ENCODE measurements at places on chromosomes 16 and 17.

DNA sequence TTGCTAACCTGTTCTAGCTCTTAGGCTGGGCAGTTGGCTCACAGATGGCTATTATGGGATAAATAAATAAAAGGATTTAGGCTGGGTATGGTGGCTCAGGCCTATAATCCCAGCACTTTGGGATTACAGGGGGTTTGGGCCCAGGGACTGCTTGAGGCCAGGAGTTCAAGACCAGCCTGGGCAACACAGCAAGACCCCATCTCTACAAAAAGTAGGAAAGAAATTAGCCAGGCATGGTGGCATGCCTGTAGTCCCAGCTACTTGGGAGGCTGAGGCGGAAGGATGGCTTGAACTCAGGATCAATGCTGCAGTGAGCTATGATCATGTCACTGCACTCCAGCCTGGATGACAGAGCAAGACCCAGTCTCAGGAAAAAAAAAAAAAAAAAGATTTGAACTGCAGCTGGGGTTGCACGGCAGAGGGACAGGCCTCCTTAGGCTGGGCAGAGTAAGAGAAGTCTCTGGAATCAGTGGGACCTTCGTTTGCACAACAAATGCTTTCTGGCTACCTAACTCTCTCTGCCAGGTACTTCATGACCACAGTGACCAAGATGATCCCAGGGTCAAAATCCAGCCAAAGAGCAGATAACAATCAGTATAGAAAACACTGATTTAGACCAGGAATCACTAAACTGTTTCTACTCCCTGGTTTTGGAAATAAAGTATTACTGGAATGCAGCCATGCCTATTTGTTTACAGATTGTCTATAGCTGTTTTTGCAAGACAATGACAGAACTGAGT is 6.8 kb downstream of the RUSF1 start:
- DNase-seq: no peak

- DNase-seq: peak; percentile 27
Observed at GRCh38 chr17:30299000-30299399, 7.3 kb upstream of the BLMH start.

- DNase-seq: no peak
Observed at GRCh38 chr16:78744796-78745107, 645.3 kb downstream of the WWOX start.

DNA sequence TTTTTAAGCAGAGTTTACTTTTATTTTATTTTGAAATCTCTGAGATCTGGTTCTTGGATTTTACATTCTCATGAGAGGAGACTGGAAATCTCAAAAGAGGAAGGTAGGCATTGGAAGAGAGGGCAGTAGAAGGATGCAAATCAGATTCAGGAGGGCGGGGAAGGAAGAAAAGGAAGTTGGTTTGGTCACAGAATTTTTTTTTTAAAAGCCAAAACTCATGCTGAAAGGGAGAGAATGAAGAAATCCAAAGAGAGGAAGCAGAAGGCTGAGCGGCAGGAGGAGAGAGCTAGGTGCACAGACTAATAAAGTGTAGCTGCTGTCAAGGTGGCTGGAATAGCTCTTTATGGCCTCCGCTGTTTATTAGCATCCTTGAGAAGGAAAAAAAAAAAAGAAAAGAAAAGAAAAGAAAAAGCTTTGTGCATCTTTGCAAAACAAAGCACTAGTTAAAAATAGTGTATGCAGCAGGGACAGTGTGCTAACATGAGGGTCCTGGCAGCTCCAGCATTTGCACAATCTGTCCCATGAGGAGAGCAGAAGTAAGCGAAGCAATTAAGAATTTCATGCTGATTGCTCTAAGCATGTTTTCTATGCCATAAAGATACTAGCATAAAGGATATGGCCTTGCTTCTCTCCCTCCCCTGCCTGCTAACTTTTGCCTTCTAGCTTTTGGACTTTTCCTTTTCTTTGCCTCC is 194.2 kb downstream of the ZFHX3 start:
- no peak for DNase-seq

DNA sequence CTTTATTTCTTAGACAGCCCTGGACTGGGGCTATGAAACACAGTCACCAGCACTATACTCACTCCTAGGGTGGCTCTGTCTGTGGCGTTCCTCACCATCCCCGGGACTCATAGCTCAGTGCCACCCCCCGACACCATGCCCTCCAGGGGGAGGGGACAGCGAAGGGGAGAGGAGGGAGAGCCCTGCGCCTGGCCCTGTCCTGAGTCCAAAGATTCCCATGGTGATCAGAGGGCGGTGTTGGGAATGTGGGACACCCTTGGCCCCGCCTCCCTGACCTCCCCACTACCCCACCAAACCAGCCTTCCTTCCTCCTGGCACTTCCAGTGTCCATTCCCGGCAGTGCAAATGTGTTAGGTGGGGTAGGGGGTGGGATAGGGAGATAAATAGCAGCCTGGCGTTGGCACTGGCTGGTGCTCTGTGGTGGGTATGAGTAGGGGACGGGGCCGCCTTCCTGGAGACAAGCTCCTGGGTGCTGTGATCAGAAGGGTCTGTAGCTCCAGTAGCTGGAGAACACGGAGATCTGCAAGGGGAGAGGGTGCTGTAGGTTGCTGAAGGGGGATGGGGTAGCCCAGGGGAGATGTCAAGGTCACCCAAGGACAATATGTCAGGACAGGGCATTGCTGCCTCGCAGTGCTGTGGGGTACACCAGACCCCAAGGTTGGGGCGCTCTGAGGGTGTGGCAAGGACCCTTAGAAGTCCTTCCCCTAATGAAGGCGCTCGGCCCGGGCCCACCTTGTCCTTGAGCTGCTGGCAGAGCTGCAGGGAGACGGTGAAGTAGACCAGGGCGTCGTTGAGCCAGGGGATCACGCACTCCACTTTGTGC is 2.0 kb downstream of the SMIM22 start:
- DNase-seq: no peak
